Melanocyte of skin (primary cell): ENCODE measurements at places on chromosomes 1 and 21. TPM values are rescaled to one million over a fixed set of nuclear protein-coding genes. Genes with fewer than 3 reads are reported as not detected.

The VWA5B1 gene
- total RNA-seq, result not detected in 2 replicates

The SELENON gene
- total RNA-seq, result 48.6 and 58.6 TPM in 2 replicates

The NBPF12 gene
- 3.9 and 4.0 TPM in 2 replicates for total RNA-seq

The ERICH3 gene
- total RNA-seq, result not detected in 2 replicates

The F5 gene
- total RNA-seq, result not detected in 2 replicates

The TNFRSF18 gene
- not detected in 2 replicates for total RNA-seq

The TMEM269 gene
- total RNA-seq, result under 0.01 TPM in 1 of 2 replicates, not detected in the other

The SPRR2A gene
- total RNA-seq, result not detected in 2 replicates

The CDC14A gene
- total RNA-seq, result 5.5 and 8.7 TPM in 2 replicates

The CFHR1 gene
- not detected in 2 replicates for total RNA-seq

The LCE2A gene
- 1.3 TPM in 1 of 2 replicates, not detected in the other for total RNA-seq

The USH2A gene
- total RNA-seq, result 6.5 and 10.3 TPM in 2 replicates

The FCRL5 gene
- total RNA-seq, result not detected in 2 replicates
